Hair follicular keratinocyte (primary cell): ENCODE measurements at places on chromosomes 13 and 19. TPM values are rescaled to one million over a fixed set of nuclear protein-coding genes. Genes with fewer than 3 reads are reported as not detected.

Gene CCDC61
- total RNA-seq, result 8.1 and 12.6 TPM in 2 replicates

Gene EDNRB
- total RNA-seq, result not detected in 2 replicates

Gene ZNF579
- total RNA-seq, result 4.7 and 6.6 TPM in 2 replicates

Gene B3GNT3
- 8.0 and 13.7 TPM in 2 replicates for total RNA-seq

Gene CEACAM8
- not detected in 2 replicates for total RNA-seq

Gene NPAS1
- 0.46 TPM in 1 of 2 replicates, not detected in the other for total RNA-seq

Gene SHISA7
- total RNA-seq, result not detected in 2 replicates
